ENCODE measurements at places on chromosomes 16 and 17. TPM values are rescaled to one million over a fixed set of nuclear protein-coding genes. Genes with fewer than 3 reads are reported as not detected.

CCL8 gene
- total RNA-seq, result 1.2 TPM

PMP22 gene
- 96.4 TPM for total RNA-seq

ZFHX3 gene
- 10.6 TPM for total RNA-seq

GAST gene
- not detected for total RNA-seq

CCL1 gene
- total RNA-seq, result not detected

CCDC200 gene
- total RNA-seq, result not detected

TAC4 gene
- total RNA-seq, result not detected

AIPL1 gene
- total RNA-seq, result not detected

KLHL10 gene
- total RNA-seq, result 0.29 TPM

CXCL16 gene
- total RNA-seq, result not detected

KCNH6 gene
- not detected for total RNA-seq

RGS11 gene
- total RNA-seq, result 10.6 TPM

PKMYT1 gene
- 9.9 TPM for total RNA-seq

AOC2 gene
- total RNA-seq, result 0.99 TPM

ANKRD40CL gene
- not detected for total RNA-seq

KRTAP1-5 gene
- 2.2 TPM for total RNA-seq

CCL14 gene
- not detected for total RNA-seq

TP53TG3 gene
- not detected for total RNA-seq

NMT1 gene
- 118 TPM for total RNA-seq

CA5A gene
- not detected for total RNA-seq

FNDC8 gene
- total RNA-seq, result not detected

CLEC3A gene
- not detected for total RNA-seq

HOXB3 gene
- total RNA-seq, result 17.3 TPM

RNF40 gene
- total RNA-seq, result 81.9 TPM

MMP25 gene
- not detected for total RNA-seq

CLUH gene
- total RNA-seq, result 57.2 TPM

TBC1D26 gene
- total RNA-seq, result not detected

SCGB1C2 gene
- not detected for total RNA-seq

RNF43 gene
- under 0.01 TPM for total RNA-seq

SHISA9 gene
- under 0.01 TPM for total RNA-seq

SLC47A1 gene
- total RNA-seq, result 0.15 TPM

PRR35 gene
- not detected for total RNA-seq

PROCA1 gene
- 1.9 TPM for total RNA-seq

KRT39 gene
- not detected for total RNA-seq

USP43 gene
- total RNA-seq, result not detected

LPO gene
- not detected for total RNA-seq

RNFT1 gene
- total RNA-seq, result 19.8 TPM

SLC6A2 gene
- total RNA-seq, result not detected

RND2 gene
- total RNA-seq, result 0.29 TPM

CARD14 gene
- total RNA-seq, result under 0.01 TPM

LGALS9C gene
- total RNA-seq, result not detected

HSPB9 gene
- not detected for total RNA-seq

PNMT gene
- total RNA-seq, result not detected

KRT32 gene
- not detected for total RNA-seq

PRR11 gene
- 20.7 TPM for total RNA-seq

ELMO3 gene
- total RNA-seq, result 0.29 TPM

MRPL38 gene
- 42.3 TPM for total RNA-seq
